ENCODE measurements at places on chromosomes 6 and 20.

DNA sequence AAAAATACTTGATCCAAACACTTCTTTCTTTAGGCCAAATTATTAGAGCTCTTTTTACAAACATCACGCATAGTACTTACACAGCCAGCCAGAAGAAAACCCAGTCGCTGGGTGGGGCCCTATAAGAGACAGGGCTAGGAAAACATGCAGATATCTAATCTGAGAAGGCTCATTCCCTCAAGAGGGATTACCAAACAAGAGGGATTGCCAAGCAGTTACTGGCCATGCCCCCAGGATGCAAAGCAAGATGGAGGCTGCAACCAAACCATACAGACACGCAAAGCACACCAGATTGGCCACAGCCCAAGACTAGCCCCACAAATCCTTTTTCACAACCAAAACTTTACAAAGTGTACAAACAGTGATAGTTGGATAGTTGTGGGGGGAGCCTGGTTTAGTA is 1235.4 kb upstream of the GJE1 start:
- DNase-seq = no peak

DNA sequence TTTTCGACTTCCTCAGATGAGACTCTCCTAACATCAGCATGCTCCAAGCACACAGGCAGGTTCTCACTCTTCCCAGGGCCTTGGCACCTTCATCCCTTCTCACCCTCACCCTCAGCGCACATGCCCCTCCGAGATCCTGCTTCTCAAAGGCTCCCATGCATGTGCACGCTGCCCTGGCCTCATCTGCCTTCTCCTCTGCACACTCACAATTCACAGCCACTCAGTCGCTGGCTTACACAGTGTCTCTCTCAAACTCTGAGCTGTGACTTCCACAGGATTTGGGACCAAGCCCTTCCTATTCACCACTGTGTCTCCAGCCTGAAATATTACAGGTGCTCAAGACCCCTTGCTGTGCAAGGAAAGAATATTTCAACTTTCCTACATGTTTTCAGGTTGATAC is 30.3 kb downstream of the WDR27 start:
- no peak for DNase-seq

GRCh38 chr20:63737695-63737944 is 1.2 kb downstream of the LIME1 start:
- no peak for DNase-seq

GRCh38 chr6:49635480-49635879 is 1.2 kb downstream of the RHAG start:
- DNase-seq = no peak

DNA sequence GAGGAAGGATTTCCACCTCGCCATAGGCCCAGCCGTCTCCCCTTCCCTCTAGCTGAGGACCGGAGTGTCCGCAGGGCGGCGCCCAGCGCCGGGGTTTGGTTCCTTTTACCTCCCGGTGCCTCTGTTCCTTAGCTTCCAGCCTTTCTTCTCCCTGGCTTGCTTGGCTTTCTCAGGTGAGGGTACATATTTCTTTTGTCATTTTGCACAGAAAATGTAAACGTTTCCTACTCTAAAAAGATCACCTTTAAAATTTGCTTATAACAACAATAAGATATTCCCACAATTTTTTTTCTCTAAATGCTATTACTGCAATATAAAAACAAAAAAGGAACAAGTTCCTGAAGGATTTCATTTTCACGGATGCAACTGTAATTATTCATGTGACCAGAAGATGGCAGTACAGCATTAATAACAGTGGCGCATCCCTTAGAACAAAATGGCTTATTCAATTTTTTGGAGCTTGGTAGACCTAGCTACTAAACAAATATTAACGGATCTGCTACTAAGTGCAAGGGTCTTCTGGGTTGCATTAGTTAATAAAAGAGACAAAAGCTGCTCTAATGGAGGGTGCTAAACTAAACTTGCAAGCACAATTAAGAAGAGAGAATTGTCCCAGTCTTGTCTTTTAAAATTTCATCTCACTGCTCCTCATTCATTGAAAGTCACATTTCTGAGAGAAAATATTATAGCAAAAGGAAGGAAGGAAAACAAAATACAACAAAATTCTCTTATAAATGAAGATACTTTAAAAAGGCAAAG is 172.9 kb downstream of the ADGRG6 start:
- DNase-seq = no peak

- no peak for DNase-seq
Observed at GRCh38 chr6:16925461-16925860, 164.2 kb upstream of the ATXN1 start.

DNA sequence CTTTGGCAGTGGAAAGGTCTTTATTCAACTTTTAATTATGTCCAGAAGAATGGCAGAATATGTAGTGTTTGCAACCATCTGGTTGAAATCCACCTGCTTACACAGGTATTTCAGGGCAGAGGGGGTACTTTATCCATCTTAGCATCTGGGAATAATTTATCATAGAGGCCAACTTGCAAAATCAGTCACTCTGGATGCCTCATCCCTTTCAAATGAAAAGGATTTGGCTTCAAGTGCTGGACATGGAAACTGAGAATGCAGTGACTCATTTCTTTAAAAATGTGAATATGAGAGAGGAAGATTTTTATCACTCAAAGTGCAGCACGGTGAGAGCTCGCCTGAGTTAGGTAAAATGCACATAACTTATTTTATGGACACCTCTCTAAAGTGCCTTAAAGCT is 758.3 kb downstream of the KIF16B start:
- DNase-seq = no peak

GRCh38 chr6:30020626-30021025 is 40.4 kb upstream of the POLR1H start:
- no peak for DNase-seq

GRCh38 chr20:31969991-31970390 is 2.0 kb downstream of the XKR7 start:
- DNase-seq = no peak

DNA sequence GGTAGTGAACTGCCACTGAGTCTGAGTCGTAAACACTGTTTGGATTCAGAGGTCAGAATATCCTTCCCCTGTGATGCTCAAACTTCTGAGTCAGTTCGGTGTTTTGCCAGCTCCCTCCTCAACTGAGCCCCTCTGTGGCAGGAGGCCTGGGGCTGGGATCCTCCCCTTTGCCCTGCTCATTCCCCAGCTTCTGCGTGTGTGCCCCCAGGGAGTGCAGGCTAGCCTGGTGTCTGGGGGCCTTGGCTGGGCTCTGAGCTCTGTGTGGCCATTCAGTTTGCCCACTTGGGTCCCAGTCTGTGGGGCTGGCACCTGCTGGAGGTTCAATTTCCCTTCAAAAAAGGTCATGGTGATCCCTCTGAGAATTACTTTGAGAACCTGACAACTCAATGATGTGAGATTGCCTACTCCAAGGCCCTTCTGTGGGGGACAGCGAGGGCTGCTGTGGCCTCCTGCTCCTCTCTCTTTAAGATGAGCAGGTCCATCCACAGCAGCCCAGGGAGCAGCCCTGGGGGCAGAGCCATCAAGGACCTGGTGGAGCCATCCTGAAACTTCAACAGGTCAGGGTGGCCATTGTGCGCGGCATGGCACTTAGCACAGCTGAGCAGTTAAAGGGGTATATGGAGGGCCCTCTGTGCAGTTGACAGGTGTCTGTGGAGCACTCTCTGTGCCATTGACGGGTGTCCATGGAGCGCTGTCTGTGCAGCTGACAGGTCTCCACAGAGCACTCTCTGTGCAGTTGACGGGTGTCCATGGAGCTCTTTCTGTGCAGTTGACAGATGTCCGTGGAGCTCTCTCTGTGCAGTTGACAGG is 147.2 kb downstream of the SYCP2 start:
- no peak for DNase-seq

DNA sequence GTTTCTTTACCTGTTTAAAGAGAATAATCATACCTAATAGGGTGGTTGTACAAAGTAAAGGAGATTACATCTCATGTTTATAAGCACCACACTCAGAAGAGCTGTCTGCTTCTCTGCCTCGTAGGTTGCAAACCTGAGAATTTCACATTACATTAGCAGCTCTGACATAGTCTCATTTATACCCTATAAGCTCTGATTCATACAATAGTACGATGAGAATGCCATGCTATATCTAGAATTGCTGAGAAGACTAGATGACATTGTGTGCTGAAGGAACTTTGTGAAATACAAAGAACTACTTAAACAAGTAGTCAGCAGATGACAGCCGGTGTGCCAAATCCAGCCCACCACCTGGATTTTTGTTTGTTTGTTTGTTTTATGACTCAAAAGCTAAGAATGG is 121.2 kb downstream of the ADAT2 start:
- DNase-seq = no peak

DNA sequence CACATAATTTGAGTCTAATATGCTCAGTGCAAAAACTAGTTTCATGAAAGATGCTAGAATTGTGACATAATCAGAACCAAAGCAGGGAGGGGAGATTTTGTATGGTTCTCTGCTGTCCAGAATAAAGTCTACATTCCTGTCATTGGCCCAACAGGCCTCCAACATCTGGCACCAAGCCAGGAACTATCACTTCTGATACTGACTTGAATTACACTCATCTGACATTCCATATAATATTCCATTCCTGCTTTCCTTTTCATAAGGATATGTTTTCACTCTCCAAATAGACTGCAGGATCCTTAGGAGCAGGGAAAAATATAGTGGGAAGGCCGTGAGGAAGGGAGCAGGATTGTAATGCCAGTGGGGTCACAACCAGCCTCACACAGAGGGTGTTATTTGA is 84.6 kb upstream of the BTN3A2 start:
- no peak for DNase-seq

DNA sequence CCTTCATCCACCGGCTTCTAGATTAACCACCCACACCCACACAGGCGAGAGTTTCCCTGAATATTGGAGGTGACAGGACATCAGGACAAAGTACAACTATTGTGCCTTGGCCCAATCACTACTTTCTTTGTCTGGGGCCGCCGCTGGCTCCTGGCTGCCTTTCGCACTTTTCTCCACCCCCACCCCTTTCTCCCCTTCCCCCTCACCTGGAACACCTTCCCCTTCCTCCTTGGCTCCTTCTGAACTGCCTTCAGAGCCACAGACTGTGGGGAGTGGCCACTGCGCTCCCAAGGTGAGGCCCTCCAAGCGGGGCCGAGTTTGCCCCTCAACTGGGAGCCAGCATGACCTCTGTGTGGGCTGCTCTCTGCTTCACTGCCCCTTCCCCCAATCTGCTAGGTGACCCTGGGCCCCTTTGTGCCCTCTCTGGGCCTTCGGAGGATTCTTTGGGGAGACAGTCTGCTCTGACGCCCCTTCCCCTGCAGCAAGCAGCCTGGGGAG is 3.0 kb upstream of the VEGFA start:
- no peak for DNase-seq

DNA sequence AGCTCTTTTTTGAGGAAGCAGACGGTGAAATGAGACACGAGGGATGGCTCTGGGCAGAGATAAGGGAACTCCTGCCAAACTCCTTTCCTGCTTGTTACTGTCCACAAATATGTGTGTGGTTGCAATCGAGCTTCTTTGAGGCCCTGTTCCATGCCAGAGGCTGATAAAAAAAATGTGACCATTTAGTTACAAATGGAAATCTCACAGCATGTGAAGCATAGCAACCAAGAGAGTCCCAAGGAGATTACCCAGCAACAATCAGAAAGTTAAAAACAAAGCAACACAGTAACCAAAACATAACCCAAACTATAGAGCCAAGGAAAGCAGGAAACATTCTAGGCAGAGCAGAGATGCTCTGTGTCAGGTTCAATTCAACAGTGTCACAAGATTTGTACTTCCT is 35.4 kb upstream of the HMGN3 start:
- DNase-seq = peak; percentile 94

GRCh38 chr6:3039384-3039783 is 28.9 kb upstream of the RIPK1 start:
- no peak for DNase-seq

DNA sequence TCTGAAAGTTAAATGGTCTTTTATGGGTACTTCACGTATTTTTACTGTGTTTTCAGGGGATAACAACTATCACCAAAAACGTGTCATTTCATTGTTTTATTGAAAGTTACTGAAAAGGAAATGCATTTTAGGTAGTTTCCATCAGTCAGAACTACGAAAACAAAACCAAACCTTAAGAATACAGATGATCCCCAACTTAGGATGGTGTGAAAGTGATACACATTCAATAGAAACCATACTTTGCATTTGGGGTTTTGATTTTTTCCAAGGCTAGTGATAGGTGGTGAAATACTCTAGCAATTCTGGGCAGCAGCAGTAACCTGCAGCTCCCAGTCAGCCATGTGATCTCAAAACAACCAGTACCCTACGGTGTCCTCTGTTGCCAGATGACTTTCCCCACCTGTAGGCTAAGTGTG is 25.9 kb upstream of the EFHC1 start:
- no peak for DNase-seq

GRCh38 chr6:43200541-43200940 is 18.5 kb downstream of the CUL9 start:
- no peak for DNase-seq

DNA sequence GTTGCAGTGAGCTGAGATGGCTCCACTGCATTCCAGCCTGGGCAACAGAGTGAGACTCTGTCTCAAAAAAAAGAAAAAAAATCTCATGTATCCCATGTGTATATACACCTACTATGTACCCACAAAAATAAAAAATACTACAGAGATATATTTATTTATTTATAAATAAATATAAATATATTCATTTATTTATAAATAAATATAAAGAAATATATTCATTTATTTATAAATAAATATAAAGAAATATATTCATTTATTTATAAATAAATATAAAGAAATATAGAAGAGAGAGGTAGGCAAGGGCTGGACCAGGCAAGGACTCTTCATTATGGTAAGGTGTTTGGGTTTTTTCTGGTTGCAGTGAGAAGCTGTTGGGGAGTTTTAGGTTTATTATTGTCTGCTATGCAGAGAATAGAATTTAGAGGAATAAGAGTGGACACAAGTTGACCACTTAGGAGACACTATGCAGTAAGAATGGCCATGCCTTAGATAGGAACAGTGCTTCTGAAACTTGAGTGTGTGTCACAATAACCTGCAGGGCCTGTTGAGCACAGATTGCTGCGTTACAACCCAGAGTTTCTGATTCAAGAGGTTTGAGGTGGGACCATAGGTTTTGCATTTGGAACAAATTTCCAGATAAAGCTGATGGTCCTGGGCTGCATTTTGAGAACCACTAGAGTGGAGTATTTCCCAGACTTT is 254.2 kb downstream of the EYA4 start:
- no peak for DNase-seq

GRCh38 chr6:33428224-33428965 is 8.5 kb downstream of the SYNGAP1 start:
- DNase-seq = peak; percentile 27

All from bone marrow (tissue), 2 donors.